ENCODE measurements at places on chromosomes 4 and X. TPM values are rescaled to one million over a fixed set of nuclear protein-coding genes. Genes with fewer than 3 reads are reported as not detected.

The MGST2 gene
- 8.2 TPM for total RNA-seq

DNA sequence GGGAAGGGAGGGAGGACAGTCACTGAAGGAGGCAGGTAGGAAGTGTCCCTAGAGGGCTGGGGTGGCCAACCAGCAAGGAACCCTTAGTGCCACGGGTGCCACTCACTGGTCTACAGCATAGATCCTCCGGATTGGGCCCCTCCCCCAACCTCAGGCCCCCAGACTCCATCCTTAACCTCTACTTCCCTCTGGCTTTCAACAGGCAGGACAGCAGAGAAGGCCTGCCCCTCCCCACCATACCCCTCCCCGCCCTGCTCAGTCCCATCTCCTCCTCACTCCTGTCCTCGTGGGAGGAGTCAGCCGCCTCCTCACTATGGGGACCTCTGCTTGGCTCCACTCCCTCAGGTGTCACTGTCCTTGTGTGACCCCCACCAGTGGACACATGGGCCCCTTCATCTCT, 77.7 kb upstream of the PSAPL1 start:
- no peak for DNase-seq

GRCh38 chr4:82969414-82969813, 41.2 kb downstream of the LIN54 start:
- DNase-seq, result no peak

DNA sequence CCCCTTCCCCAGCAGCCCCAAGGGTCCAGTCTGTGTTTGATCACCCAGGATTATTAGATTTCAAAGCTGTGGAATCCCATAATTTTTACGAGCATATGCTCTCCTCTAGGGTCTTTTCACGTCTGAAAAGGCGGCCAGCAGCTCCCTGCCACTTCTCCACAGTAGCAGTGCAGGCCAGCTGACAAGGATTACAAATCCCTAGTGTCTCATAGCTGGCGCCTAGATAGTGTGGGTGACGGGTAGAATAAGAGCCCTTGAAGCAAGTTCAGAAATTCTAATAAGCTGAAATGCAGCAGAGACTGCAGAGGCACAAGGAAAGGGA, 79.4 kb downstream of the RLIM start:
- no peak for DNase-seq

DNA sequence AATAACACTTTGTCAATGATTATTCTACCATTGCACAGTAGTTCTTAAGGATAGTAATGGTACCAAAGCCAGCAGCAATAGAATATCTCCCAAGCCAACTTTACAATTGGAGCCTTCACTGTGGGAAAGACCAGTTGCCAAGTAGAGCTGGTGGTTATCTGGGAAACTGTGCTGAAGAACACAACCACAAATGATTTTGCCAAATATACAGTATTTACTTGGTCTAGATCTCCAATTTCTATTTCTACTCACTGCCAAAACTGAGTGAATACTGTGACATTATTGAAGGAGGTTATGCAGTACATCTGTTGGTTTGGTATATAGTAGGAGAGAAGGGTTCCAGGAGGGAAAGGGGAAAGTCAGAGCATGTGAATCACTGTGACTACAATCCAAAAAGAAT, 3.8 kb downstream of the TET2 start:
- DNase-seq, result no peak

DNA sequence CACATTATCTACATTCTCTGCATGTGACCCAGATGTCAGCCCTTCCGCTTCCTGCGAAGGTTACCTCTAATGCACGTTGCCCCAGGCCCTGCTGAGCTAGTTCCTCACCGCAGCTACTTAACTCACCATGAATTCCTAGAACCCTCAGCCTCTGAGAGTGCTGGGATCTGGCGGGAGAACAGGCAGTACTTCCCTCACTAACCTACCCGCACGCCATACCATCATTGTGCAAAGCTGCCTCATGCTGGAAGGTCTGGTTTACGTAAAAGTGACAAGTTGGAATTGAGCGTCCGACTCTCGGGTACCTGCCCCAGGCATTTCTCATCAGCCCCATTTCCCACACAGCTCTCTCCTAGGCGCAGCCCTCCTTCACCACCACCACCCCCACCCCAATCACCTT, 6.3 kb downstream of the SLC25A4 start:
- no peak for DNase-seq

GRCh38 chrX:134236626-134237614, at the start of gene CCDC160:
Gene CCDC160, plus strand, starts transcription at chrX:134237182. Its CDS starts 7,619 bp downstream, at chrX:134244801.
- DNase-seq, result peak; percentile 28

DNA sequence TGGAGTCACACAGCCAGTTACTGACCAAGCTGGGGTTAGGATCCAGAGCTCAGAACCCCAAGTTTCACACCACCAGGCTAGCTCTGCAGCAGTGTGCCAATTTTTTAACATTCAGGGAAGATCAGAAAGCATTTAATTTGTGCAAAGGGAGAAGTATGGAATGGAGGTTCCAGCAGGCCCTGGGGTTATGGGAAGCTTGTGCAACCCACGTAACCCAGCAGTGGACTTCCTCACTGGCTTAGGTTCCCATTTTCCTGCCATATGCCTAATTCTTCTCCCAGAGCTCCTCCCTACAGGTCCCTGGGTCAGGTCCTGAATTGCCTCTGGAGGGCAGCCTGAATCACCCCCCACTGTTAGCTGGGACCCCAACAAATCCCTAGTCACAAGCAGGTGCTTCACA, 14.0 kb downstream of the APLN start:
- DNase-seq, result no peak

DNA sequence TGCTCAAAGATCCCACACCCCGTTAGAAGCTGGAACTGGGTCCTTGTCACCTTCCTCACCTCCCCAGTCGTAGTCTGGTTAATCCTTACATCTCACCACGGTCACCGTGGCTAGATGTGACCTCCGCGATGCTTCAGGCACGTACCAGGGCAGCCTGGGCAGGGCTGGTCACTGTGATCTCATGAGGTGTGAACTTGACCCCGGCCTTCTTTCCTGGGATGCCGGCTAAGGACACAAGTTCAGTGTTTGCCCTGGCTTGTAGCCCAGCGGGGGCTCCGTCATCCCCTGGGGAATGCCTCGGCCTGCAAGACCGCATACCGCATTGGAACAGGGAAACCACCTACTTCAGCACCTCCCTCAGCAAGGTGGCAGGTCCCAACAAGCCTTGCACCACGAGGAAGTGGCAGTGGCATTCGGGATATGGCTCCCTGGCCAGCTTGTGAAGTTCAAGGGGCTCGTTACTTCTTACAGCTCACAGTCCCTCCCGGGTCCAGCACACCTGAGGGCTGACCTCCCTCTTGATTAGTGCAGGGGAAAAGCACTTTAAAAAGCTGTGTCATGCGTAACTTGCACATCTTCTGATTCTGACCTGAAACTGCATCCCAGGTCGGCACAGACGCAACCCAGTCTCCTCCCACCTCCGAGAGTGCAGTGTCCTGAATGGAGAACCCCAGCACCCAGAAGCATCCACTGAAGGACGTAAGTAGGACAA, 25.9 kb downstream of the NOP14 start:
- DNase-seq, result no peak

GRCh38 chr4:26032630-26033317, 118.8 kb downstream of the SMIM20 start:
- no peak for DNase-seq

The MFAP3L gene
- total RNA-seq, result 1.7 TPM

The MAOB gene
- 0.30 TPM for total RNA-seq

The CC2D2A gene
- total RNA-seq, result not detected

The MAGEA2 gene
- total RNA-seq, result not detected

The DCAF8L2 gene
- not detected for total RNA-seq

DNA sequence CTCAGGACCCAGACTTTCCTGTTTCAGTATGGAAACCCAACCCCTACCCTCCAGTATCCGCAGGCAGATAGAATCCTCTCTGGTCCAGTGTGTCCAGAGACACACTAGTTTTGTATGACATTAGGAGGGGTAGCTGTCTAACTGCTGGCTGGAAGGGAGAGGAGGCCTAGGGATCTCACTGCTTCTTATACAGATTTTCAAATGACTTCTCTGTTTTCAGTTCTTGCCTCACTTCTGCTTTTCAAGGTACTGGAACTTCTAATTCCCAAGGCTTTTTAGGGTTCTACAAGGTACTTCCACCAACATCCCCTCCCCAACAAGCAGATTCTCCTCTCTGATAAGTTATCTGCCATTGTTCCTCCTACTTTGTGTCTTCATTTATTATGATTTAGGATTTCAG, 6.1 kb downstream of the SGCB start:
- no peak for DNase-seq

The ABRAXAS1 gene
- total RNA-seq, result 21.7 TPM

GRCh38 chr4:74258963-74259362, 49.3 kb upstream of the EPGN start:
- no peak for DNase-seq

The CTAG1A gene
- not detected for total RNA-seq

GRCh38 chr4:139950568-139950967, 203.4 kb downstream of the MAML3 start:
- DNase-seq, result peak; percentile 63

DNA sequence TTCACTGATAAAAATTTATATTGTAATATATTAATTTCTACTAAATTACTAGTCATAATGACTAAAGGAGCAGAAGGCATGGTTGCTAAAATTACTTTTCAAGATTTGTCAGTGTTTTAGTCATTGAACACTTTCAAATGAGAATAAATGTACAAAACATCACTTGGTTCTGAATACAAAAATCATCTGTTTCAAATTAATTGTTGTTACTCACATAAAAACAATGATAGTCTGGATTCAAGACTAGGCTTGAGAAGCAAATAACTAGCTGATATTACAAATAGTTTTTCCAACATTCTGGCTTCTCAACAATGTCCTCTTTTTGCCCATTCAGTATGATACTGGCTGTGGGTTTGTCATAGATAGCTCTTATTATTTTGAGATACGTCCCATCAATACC, 112.5 kb downstream of the ANAPC10 start:
- DNase-seq, result no peak

DNA sequence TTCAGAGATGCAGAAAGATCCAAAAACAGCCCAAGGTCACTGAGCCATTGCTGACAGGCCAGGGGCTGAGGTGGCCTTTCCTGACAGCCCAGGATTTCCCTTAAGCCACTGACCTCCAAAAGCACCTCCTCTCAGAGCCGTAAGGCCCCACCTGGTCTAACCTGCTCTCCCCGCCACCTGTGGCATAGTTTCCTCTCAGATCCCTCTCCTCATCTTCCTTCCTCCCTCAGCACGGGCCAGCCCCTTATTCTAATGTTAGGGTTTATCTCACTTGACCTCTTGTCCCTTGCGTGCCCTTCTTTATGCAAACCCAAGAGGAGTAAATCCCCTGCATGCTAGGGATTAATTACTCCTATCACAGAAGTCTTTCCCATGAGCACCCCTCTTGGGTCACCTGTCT, 113.0 kb downstream of the RBM47 start:
- DNase-seq, result no peak

GRCh38 chr4:78484574-78484973, 67.0 kb upstream of the ANXA3 start:
- DNase-seq, result no peak

The SH3RF1 gene
- 0.26 TPM for total RNA-seq

The GAGE1 gene
- total RNA-seq, result not detected

GRCh38 chr4:152352622-152353116, 183.2 kb downstream of the FBXW7 start:
- no peak for DNase-seq

The RHOXF2 gene
- total RNA-seq, result not detected

DNA sequence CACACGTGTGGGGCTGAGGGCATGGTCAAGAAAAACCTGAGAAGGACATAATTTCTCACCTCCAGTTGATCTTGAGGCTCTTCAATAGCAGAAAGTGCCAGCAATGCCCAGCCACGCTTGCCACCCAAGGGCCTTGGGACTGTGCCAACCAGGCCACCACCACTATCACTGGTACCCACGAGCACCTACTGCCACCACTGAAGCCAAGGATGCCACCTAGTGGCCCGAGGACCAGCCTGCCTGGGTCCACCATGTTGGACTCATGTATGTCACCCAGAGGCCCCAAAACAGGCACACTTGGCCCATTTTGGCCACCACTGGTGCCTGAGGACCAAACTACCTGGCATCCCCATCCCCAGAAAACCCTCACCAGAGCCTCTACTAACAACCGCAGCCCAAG, 191.8 kb downstream of the ADAM29 start:
- no peak for DNase-seq

The SLC26A1 gene
- not detected for total RNA-seq

The IL1RAPL1 gene
- total RNA-seq, result not detected

DNA sequence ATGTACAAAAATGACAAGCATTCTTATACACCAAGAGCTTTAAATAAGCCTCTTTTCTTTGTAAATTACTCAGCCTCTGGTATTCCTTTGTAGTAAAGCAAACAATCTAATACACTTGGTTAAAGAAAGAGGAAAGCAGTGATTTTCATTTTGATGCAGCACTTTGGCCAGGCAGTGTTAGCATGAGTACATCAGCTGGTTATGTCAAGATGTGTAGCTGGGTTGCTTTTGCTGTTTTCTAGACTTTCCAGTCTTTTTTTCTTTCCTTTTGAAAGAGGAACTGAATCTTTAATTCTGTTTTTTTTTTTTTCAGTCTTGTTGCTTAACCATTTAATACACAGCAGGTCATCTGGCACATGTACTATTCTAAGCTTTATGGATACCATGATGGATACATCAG, 167.1 kb upstream of the AADAT start:
- no peak for DNase-seq

The ASB12 gene
- total RNA-seq, result 0.31 TPM

GRCh38 chrX:154367474-154368308, 6.7 kb downstream of the FLNA start:
- no peak for DNase-seq

The GUCY1A1 gene
- total RNA-seq, result 0.28 TPM

GRCh38 chrX:120452131-120452530, 17.0 kb downstream of the LAMP2 start:
- DNase-seq, result no peak

The LNX1 gene
- total RNA-seq, result not detected

The DOCK11 gene
- 71.0 TPM for total RNA-seq

The SMPX gene
- total RNA-seq, result not detected
